H1 (cell line): ENCODE measurements at places on chromosomes 16 and 17. TPM values are rescaled to one million over a fixed set of nuclear protein-coding genes. Genes with fewer than 3 reads are reported as not detected.

DNA sequence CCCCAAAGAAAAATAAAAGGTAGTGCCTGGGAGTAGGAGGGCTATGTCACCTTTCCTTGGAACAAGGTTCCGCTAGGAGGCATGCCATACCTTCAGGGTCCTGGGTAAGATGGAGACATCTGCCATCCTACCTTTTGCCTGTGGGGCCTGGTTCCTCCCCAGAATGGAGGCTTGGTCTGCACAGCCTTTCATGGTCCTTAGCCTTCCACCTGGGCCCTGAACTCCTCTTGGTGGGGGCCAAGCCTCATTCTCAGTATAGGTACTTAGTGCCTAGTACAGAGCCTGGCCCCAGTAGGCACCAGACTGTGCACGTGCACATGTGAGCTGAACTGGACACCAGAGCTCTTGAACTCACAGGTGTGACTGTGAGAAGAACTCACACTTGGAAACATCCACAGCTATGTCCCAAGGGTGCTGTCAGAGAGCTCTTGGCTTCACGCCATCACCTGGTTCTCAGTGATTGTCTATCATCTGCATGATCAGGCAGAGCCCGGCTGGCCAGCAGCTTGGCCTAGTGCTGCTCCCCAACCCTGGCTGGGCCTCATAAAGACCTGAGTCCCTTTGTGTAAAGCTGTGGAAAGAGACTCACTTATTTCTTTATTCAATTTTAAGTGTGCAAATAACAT, 143.2 kb downstream of the SOCS1 start:
- no peaks in the 10 kb centered on the region; the same call in 1 of the 2 replicates for H3K4me1 ChIP-seq
- H3K4me3 ChIP-seq, result no peak overlapping the region
- H3K36me3 ChIP-seq, result no peaks in the 10 kb centered on the region
- no peak overlapping the region for H3K27ac ChIP-seq
- no peak for DNase-seq
- no peaks in the 10 kb centered on the region for H3K27me3 ChIP-seq

Gene SLC52A1
- total RNA-seq, result 0.61 and 0.63 TPM in 2 replicates

DNA sequence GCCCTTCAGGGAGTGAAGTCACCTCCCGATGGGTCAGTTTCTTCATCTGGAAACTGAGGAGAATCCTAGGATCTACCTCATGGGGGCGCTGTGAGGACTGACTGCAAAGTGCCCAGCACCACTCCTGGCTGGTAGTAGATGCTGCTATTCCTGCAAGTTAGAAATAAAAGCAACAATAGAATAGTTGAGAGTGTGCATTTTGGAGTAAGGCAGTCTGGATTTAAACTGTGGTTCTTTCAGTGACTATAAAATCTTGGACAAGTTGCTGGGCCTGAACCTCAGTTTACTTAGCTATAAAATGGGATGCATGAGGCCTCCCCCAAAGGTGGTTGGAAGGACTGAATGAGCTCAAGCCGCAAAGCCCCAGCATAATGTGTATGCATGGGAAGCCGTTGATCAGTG, 70.6 kb downstream of the CYB5B start:
- DNase-seq, result peak; percentile 29
- no peaks in the 10 kb centered on the region for H3K36me3 ChIP-seq

DNA sequence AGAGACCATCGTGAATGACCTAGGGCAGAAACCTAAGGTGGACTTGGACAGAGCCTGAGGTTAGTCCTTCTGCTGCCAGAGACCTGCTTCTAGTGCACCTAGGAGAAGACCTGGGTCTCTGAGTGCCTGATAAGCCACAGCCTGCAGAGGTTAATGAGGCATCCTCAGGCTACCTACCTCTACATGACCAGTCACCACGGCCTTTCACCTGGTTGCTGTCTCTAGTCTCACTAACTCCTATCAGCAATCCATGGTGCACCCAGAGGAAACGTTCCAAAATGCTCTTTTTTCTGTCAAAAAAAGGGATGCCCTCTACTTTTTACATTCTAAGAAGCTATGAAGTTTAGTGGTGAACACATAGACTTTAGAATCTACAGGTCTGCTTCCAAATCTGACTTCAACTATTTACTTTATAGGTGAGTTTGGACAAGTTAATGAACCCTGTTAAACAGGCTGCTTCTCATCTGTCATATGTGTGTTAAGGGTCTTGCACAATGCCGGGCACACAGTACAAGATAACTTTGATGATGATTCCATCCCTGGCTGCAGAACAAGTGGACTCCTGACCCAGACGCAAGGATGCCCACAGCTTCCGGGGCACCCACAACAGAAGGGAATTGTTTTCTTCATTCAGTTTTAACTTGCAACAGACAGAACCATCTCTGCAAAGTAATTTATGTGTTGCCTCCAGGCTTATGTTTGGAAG, 469.9 kb upstream of the CDH5 start:
- H3K4me1 ChIP-seq, result no peaks in the 10 kb centered on the region
- H3K36me3 ChIP-seq, result no peaks in the 10 kb centered on the region
- no peak overlapping the region for H3K27ac ChIP-seq

DNA sequence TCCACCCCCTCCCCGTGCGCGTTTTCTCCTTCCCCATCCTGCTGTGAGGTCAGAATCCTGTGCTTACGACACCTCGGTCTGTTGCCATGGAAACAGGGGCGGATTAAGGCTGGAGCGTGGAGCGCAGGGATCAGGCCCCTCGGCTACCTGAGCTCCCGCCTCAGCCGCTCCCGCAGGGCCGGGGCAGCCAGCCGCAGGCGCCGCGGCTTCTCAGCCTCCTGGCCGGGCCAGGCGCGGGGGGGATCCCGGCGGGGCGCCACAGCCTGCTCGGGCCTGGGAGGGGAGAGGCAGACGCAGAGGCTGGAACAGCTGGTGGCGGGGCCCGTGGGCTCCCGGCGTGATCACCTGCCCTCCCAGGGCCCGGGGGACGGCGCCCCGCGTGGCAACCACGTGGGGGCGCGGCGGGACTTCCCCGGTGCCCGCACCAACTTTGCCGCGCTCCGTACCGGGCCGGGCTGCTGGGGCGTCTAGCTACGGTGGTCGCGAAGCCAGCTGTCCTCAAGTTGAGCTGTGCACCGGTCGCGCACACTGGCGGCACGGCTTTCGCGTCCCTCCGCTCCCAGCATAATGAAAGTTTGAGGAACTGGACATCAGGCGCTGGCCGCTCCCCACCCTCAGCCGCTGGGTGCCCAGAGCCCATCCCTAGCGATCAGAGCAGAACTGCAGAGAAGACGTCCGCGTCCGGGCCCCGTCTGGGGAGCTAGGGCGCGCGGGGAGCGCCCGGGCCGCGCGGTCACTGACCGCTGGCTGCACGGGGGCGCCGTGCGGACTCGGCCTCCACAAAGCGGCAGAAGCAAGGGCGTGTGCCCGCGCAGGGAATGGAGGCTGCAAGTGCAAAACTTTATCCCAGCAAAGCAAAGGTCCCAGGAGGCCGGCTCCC, 1.2 kb downstream of the RTN4RL1 start:
- H3K36me3 ChIP-seq, result no peaks in the 10 kb centered on the region
- no peak overlapping the region for H3K27ac ChIP-seq
- peak; percentile 82 for DNase-seq
- no peaks in the 10 kb centered on the region for H3K4me1 ChIP-seq

DNA sequence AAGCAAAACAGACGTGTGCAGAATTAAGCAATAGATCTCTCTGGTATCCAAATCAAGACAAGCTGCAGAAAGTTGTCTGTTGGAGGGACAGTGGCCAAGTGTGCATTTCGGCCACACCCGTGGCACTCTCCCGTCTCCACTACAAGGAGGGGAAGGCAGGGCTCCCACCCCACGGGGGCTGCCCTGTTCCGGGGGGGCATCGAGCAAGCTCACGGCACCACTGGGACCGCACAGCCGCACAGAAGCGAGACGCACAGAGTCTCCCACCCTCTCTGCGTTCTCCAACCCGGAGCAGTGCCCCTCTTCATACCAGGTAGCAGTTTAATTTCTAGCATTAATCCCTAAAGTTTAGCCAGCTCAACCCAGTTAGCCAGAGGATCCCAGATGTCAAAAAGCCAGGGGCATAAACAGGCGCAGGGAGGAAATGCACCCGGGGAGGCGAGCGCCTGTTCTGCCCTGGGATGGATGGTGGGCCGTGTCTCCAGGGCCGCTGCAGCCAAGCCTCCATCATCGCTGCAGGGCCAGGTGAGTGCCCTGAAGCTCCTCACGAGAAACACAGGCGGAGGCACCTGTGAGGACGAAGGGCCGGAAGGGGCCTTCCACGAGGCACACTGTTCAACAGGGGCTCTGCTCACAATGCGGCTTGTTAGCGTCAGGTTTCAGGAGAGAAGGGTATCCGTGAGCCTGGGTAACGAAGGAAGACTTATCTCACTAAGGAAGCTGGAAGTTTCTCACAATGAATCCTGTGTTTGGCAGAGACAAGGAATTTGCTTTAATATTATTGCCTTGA, 42.1 kb upstream of the METRNL start:
- no peaks in the 10 kb centered on the region for H3K27me3 ChIP-seq
- no peak for DNase-seq
- H3K36me3 ChIP-seq, result no peaks in the 10 kb centered on the region
- H3K27ac ChIP-seq, result 0 out of 2 replicates have a peak overlapping the region, but pooled peaks have one; percentile 45
- no peaks in the 10 kb centered on the region for H3K4me1 ChIP-seq
- no peak overlapping the region for H3K4me3 ChIP-seq

Gene TPSB2
- total RNA-seq, result not detected in 2 replicates

Gene CCT6B
- 0.48 and 1.3 TPM in 2 replicates for total RNA-seq

Gene SYT17
- 5.6 and 5.8 TPM in 2 replicates for total RNA-seq
